ENCODE measurements at places on chromosomes 4 and X.

DNA sequence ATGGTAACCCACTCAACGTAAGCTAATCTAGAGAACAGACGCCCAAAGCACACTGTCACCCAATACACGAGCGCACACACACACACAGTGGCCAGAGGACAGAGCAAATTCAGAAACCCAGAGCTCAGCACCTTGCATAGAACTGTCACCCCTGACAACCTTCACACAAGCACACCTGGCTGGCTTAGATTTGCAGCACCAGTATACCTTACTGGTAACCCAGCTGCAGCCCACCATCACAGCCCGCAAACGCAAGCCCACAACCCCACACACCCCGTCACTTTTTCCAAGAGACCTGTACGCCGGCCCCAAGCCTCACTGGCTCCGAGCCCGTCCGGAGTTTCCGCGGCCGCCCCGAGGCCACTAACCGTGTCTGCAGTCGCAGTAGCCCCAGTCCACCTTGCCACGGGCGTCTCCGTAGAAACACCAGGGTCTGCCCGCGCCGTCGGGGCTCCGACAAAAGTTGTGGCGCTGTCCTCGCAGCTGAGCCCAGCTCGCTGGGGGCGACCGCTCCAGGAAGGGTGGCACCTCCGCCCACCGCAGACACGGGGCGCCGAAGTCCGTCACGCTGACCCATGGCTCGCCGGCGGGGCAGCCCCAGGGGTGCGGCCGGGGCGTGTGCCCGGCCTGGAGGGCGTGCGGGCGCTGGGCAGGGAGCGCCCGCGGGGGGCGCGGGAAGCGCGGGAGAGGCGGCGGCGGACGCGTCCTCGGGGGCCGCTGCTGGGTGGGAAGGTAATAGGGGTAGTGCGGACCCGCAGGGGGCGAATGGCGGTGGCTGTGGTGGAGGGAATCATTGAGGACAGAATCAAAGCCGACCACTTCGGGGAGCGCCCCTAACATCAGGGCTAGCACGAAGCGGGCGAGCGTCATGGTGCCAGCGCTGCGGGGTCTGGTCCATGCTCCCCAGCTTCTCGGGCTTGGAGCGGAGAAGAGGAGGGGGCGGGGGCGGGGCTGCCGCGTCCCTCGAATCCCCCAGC, 664 bp downstream of the PRSS12 start:
- DNase-seq, result no peak

DNA sequence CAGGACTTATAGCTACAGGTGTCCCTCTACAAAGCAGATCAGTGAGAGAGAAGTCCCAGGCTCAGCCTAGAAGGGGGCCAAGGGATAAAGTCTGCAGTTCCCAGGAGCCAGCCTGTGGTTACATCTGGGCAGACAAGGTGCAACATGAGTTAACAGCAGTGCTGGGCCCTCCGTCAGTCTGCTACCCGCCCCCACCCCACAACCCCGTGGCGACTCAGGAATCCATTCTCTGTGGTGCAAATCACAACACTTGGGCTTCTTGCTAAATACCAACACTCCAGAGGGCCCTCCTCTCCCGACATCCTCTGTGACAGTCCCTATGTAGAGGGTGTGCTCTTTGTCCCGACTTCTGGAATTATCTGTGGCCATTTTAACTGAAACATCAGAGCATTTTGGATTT, 13.8 kb downstream of the GPM6B start:
- no peak for DNase-seq

DNA sequence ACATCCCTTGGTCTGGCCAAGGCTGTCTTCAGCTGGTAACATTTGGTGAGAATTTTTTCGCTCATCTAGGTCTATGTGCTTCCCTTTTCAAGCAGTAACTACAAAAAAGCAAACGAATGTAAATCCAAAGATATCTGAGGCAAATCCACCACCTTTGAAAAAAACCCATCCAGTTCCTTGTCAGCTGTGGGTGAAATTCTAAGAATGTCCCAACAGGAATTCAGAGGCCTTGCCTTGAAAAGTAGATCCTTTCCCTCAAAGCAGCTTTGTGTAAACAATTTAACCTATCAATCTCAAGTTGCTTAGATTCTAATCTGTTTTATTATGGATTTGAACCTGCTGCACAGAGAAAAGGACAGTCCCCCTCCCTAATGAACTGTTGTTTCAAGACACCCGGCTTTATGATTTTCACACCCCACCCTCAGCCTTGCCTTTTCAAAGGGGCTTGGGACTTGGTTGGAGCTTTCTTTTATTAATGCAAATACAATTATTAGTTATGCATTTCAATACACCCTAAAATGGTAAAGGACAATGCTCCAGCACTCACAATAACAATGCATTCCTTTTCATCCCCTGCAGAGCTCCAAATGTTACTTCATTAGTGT, 166.6 kb downstream of the LDB2 start:
- no peak for DNase-seq

DNA sequence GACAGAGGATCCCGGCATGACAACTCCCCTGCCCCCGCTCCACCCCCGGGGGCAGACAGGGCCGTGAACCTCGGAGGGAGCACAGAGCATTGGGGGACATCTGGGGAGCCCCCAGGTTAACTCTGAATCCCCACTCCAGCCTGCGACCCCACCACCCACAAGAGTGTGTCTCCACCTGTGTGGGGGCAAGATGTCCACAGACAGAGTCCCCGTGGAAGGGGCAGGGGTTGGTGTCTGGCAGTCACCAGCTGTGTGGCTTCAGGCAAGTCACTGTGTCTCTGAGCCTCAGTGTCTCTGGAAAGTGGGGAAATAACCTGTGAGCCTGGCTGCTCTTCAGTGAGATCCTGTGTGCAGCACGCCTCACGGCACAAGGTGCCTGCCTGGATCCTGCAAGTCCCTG, 239.0 kb downstream of the AFAP1 start:
- no peak for DNase-seq

GRCh38 chr4:23943478-23943877, 53.6 kb upstream of the PPARGC1A start:
- DNase-seq, result no peak

- no peak for DNase-seq
Observed at GRCh38 chrX:151225843-151226242, 49.5 kb downstream of the GPR50 start.

DNA sequence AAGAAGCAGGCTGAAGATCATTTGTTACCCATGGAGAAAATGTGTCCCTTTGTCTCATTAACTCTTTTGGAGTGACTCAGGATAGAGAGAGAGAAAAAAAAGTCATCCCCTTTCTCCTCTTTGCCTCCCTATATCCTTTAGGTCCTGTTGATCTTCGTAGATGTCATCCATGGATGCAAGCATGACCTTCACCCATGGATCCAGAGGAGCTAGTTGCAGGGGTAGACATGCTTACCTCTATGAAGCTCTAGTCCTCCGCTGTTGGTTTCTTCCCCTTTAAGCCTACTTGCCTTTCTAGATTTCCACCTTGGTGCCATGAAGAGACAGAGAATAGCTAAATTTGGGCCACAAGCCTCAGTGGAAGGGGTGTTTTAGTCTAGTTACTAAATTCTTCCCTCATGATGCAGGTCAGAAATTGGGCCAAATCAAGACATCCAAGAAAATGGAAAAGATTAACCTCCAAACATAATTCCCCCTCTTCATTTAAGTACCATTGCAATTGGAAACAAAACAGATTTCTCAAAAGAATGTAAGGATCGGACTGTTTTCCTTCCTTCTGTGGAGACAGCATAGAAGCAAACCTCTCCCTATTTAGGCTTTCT, 178.4 kb downstream of the TECRL start:
- no peak for DNase-seq

- no peak for DNase-seq
Observed at GRCh38 chrX:50609796-50610195, 139.2 kb upstream of the DGKK start.

DNA sequence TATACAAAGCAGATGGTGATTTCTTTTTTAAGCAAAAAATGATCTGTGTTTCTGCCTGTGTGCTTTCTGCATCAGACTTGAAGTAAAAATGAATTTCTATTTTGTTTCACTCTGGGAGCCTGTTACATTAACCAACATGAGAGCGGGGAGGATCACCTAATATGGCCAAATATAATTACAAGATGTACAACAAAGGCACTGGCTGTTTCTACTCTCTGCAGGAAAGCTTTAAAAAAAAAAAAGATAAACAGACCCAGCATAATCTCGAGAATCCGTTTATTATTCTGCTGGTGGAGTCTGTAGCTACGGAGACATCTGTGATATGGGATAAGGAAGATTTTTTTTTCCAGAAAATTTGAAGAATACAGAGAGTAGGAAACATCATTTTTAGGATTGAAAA, 103.6 kb downstream of the COMMD8 start:
- no peak for DNase-seq

GRCh38 chrX:150907474-150907873, 9.0 kb upstream of the CD99L2 start:
- DNase-seq, result no peak

DNA sequence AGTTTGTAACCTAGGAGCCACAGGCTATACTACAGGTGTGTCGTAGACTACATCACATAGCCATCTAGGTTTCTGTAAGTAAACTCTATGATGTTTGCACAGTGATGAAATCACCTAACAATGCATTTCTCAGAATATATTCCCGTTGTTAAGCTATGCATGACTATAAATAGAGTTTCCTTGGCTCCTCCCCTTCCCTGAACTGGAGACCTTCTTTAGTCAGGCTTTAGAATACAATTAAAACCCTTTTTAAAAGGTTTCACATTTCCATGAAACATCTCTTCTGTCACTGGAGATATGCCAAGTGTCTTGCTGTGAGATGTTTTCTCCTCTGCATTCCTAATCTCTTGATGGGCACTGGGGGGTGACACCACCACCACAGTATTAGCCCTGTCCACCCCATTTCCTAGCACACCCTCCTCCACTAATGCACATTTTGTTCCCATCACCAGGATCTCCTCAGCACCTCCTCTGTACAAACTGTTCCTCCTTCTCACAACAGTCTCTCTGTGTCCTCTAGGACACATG, 334.6 kb upstream of the CPEB2 start:
- DNase-seq, result no peak

GRCh38 chr4:140609548-140610425, 41.0 kb upstream of the UCP1 start:
- DNase-seq, result no peak

DNA sequence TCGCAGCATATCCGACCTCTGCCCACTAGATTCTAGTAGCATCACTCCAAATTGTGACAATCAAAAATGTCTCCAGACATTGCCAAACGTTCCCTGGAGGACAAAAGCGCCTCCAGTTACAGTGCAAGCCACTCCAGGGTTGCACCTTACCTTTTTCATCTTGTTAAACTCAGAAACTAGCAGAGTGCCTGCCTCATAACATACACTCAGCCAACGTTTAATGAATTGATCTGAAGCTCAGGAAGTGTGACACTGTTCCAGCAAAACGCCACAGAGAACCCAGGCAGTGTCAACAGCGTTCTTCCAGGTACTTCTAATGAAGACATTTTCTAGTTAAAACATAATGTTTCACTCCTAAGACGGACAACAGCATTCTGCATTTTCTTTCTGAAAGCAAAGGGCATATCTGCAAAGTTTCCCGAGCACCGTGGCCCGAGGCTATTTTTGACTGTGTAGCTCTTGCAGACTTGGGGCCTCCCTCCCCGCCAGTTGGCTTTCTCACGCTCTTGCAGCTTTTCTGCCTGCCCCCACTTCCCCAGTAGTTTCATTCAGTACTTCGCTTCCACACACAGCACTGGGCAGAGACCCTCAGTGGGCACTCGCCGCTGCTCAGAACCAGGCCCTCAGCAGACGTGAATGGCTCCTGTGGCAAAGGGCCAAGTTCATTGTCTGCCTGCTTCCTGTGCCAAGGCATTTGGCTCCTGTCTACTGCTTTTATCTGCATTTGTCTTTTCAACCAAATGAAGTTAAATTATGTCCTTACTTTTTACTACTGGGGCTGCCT, 133.4 kb upstream of the TTC29 start:
- no peak for DNase-seq

- DNase-seq, result no peak
Observed at GRCh38 chrX:989959-990510, 222.4 kb downstream of the CRLF2 start.

DNA sequence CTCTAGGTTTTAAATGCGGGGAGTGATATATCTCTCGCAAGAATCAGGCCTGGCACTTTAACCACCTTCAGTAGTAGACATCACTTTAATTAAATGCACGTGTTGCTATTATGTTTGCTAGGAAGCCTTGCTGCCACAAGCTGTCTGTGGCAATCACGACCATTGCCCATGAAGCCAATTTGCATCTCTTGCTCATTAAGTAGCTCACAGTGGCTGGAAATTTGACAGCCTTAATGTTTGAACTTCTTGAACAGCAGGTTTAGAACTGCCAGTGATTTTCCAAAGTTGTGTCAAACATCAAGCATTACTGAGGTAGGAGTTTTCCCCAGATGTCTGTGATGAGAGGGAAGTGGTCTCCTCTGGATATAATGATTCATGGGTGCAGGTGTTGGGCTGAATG, 642.3 kb upstream of the CPEB2 start:
- no peak for DNase-seq

- no peak for DNase-seq
Observed at GRCh38 chr4:88999392-88999930, 57.5 kb downstream of the FAM13A start.

GRCh38 chrX:38220415-38221390, at the start of gene SRPX:
TSS of gene SRPX (minus strand) at chrX:38220871. CDS start at chrX:38220792, 79 bp downstream.
- no peak for DNase-seq

DNA sequence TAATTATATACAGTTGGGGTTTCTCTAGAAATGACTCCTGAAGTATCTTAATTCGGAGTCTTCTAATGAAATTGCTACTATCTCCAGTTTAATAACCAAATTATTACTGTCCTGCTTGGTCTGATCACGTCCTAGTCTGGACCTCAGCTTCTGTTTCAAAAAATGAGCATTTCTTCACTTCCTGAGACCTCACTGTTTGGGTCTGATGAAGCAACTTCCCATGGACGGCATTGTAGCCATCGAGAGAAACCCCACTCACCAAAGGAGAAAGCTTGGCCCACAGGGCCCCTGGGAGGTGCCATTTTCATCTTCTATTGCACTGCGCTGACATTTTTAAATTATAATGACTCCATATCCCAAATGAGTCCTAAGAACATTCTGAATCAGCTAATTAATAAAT, 178.0 kb downstream of the MGST2 start:
- no peak for DNase-seq

GRCh38 chr4:32140636-32141035, 1420.5 kb downstream of the PCDH7 start:
- no peak for DNase-seq

GRCh38 chr4:80333121-80333520, 2.4 kb upstream of the CFAP299 start:
- DNase-seq, result no peak

DNA sequence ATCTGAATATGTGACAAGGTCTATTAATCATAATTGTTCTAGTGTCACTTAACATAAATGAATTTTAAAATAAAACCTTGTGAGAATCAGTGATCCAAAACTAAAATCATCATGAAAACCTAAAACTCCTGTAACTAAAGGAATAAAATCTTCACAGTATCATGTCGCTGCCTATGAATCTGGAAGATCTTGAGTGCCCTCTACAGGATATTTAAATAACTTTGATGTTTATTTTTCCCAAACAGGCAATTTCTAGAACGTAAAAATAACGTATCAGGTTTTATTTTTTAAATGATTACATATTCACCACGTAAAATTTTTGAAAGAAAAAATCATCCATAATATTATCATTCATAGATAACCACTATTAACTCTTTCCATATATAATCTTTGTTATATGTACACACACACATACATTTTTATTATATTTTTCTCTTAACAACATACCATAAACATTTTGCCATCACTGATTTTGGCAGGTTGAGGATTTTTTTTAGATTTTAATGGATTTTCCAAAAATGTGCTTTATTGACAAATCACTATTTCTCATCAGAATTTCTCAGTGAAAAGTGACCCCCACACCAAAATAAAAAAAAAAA, 79.6 kb downstream of the COMMD8 start:
- no peak for DNase-seq
